ENCODE measurements at places on chromosomes 5 and 9.
A peak's percentile ranks its signal among the peaks of the same experiment; 100 is the strongest.

DNA sequence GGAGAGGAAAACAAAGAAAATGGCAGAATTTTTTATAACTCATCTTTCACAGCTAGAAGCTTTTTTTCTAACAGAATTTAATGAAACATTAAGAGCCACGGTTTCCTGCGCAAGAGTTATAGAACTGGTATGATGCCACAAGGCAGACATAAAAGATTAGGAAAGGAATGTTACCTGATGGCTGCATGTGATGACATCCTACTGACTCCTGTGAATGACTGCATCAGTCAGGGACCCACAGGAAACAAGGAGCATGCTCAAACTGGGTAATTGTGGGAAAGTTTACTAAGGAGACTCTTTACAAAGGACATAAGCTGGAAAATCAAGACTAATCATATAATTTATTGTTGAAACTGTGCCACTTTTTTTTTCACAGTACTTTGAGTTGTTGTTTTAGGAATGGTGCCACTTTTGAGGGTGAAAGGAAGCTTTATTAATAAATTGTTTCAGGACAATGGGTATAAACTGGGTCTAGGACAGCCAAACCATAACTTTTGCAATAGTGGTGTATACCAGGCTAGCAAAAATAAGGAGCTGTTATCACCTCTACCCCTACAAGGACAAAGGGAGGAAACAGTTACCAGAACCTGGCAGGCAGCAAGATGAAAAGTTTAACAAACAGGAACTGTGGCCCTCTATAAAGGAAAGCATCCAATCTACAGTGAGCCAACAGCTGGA lies 5.1 kb upstream of the TSLP start:
- DNase-seq: no peak

DNA sequence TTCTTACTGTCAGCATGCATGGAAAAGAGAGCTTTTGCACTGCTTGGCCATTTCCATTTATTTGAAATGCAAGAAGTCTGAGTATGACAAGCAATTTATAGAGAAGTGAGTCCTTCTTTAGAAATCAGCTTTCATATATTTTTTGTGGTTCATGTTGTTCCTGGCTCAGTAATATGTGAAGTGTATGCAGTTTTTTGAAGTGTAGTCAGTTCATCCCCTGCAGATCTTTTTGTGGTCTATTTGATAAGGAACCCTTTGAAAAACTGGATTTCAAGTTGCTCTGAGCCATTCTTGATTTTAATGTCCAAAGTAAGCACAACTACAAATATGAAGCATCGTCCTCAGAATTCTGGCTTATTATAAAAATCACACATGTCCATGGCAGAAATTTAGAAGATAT lies 294.1 kb upstream of the SMC2 start:
- DNase-seq: no peak

GRCh38 chr5:6386271-6386670 lies 7.9 kb upstream of the MED10 start:
- no peak for DNase-seq

DNA sequence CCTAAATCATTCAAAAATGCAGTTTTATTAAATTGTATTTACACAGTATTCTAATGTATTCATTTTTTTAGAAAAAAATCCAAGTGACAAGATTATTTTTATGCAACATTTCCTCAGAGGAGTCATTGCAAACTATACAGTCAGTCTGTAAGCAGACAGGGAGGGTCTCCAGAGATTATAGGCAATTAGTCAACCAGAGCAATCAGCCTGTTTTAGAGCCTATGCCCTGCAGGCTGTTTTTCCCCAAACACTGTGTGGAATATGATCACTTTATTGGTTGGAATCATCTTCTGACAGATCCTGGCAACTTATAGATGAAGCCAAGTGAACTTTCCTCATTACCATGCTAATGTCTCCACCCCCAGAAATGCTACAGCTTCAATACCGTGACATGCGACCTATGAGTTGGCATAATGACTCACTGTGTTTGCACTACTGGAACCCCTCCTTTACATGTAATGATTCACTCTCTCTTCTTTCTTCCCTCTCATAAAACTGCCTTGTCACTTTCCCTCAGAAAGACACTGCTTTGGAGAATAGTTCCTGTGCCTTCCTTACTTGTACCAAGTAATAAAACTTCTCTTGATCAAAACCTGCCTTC lies 577.7 kb upstream of the FTMT start:
- peak; percentile 63 for DNase-seq

DNA sequence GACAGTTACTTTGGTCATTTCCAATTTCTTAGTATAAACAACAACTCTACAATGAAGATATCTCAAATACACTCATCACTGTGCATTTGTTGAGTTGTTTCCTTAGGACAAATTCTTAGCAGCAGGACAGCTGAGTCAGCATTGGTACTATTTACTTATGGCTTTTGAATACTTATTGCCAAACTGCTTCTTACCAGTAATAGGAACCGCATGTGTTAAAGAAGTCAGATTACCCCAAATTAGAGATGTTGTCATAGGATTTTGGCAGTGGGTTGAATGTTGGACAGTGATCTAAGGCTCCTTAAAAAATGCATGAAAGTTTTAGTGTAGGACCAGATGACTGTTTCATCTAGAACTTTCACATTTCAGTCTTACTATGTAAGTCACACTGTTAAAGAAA lies 280.1 kb upstream of the DMRT1 start:
- DNase-seq: no peak

DNA sequence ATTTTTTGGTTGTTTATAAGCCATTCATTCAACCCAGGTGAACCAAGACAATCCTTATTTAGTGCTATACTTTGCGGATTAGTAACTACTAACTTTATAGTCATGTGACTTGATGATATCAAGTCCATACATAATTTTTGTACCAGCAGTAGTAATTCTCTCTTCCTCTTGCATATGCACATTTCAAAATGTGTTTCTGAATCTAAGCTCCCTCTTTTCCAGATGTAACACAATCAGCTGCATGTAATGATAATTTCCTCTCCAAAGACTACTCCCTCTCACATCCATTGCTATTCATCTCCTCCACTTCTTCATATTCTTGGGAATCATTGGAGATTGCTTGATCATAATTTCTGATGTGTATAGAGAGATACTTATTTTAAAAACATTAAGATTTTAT lies 510.1 kb upstream of the CDH18 start:
- DNase-seq: no peak

- DNase-seq: peak; percentile 56
These were observed 106.8 kb upstream of the NREP start for GRCh38 chr5:111863801-111864200.

DNA sequence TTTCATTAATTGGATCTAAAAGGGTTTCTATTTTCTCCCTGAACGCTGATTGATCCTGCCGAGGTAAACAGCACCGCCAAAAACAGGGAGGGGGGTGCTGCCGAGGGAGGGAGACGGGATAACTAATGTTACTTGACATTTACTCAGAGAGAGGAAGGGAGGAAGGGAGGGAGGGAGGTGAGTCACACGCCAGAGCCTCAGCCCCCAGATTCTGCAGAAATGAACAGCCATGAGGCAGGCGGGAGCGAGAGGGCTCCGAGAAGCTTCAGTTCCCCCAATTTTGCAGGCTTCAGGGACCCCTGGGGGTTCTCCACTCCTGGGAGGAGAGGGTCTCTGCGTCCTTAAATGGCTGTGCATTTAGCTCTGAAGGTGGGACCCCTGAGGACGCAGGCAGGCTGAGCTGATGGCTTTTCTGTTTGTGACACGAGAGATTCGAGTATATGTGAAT lies 59.1 kb upstream of the IER5L start:
- DNase-seq: peak; percentile 74

DNA sequence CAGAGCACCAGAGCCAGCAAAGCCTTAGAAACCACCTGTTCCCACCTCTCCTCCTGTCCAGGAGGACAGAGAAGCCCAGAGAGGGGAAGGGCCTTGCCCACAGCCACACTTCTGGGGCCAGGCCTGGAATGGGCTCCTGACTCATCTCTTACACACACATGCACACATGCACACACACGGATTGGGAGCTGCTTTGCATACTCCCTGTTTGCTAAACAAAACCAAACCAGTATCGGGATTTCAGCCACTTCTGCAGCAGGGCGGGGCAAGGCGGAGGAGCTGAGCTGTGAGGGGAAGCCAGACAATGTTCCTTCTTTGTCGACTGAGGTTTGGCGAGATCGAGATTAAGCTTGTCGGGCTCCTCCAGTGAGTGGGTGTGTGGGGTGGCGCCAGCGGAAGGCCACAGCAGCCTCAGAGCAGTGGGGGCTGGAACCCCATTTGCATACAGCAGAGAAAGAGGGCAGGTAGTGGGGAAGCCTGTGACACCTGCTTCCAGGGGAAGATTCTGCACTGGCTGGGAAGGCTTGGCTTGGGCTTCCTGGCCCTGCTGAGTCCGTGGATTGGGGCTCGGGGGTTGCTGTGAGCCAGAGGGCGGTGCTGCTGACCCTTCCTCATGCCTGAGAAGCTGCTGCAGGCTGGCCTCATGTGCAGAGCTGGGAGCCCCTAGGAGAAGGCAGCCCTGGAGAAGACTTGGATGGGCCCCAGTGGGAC lies 16.1 kb downstream of the GFI1B start:
- DNase-seq: peak; percentile 82

GRCh38 chr9:111068383-111068730 lies 30.1 kb upstream of the LPAR1 start:
- no peak for DNase-seq

GRCh38 chr9:127140181-127140580 lies 17.7 kb upstream of the ANGPTL2 start:
- no peak for DNase-seq

- DNase-seq: no peak
These were observed 8.6 kb upstream of the RAPGEF1 start for GRCh38 chr9:131748411-131748955.

- DNase-seq: peak; percentile 76
These were observed 37.7 kb downstream of the LAMC3 start for GRCh38 chr9:131046581-131047202.

DNA sequence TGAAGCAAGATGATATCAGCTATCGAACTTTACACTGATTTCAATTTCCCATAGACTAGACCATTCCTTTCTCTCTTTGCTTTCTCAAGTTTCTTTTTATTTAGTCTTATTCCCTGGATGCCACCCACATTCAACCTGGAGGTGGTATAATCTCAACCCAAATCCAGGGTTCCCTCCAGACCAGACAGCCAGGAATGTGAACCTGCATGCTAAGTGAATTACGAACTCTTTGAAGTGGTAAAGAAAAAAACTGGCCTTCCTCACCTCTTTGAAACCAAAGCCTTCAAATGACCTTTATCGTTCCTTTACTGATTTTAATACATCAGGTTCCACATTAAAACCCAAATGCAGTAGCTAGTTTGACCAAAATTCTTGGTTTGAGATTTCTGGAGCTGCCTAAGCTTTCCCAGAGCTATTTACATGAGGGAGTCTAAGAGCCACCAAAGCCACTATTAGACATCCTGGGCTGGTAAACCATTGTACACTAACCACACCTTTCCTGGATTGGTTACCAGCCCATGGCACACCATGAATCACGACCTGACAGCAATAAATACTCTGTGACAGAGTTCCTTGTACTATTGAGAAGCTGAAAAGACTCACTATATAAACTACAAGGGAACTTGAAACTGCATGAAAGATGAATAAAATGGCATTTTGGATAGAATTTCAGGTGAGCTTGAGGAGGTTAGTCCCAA lies 323.7 kb downstream of the ADAMTS6 start:
- DNase-seq: no peak

DNA sequence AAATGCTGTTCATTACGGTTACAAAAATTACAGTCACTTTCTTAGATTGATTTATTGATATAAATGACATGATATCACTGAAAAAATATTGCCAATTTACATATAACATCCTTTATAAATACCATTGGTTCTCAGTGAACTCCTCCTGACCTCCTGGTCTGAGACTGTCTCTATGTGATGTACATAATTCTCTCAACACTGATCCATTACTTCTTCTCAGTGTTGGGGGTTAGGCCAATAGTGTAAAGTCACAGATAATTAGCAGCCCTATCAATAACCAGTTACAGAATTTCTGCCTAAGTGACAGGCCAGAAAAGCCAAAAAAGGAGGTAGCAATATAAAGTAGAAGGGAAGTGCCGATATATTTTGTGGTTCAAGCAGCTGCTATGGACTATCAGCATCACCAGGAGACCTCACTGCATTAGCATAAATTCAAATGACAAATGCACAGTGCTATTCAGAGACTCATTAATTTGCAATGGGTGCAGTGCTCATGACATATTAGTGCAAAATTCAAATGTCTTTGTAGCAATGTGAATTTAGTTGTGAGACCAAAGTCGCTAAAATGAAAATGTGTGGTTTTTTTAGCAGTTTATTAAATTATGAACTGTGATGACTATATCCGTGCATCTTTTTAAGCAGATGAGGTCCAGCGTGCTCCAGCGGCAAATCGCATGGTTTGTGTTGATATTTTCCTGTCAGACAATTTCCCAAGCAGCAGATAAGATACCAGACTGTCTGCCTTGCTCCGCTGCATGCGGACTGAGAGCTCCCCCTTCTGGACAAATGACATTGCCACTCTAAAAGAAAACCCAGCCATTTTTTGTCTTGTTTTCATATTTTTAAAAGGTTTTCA lies 144.6 kb downstream of the CETN3 start:
- peak; percentile 82 for DNase-seq

DNA sequence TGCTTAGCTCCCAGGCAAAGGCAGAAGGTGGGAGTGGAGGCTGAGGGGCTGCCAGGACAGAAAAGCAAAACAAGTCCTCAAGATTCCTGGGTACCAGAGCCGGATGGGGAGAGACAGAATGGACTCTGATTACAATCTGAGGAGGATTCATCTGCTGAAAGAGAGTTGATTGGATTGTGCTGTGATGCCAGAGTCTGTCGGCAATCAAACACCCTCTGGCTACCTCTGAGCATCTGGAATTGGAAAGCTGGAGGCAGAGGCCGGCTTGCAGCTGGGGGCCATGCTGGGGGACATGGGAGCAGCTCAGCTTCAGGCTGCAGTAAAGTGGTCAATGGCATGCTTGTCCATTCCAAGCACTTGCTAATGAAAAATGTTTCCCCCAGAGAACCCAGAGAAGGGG lies 59.3 kb downstream of the ASTN2 start:
- DNase-seq: no peak

DNA sequence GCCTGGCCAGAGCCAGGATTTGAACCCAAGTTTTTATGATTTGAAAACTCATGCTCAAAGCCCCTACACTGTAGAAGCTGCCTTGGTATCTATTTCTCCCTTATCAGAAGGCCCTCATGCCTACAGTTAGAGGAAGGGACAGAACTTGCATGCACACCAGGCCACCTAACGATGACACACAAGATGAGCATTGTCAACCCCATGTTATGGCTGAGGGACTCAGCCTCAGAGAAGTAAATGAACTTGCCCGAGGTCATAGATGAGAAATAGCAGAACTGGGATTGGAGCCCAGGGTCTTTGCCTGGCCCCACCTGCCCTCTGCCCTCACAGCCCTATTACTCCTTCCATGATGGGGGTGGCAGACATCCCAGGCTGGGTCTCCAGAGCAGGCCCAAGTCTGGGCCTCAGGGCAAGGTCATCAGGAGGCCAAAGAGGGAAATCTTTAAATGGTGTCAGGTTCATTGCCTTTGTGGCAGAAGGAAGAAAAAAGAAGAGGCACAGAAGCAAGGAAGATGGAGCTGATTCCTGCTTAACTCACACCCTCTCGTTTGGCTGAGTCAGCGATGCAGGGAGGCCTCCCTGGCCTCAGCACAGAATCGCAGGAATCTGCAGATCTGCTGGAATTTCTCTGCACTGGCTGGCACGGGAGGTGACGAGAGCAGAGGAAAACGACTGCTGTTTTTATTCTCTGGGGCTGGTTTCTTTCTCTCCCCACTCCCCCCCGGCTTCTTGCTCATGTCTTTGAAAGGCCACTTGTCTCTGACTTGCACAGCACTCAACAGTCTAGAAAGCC lies 20.6 kb upstream of the CRB2 start:
- DNase-seq: no peak
